ENCODE measurements at places on chromosomes 2 and 18.

- DNase-seq: no peak
Measured at GRCh38 chr2:28269019-28269784, 123.5 kb upstream of the FOSL2 start.

DNA sequence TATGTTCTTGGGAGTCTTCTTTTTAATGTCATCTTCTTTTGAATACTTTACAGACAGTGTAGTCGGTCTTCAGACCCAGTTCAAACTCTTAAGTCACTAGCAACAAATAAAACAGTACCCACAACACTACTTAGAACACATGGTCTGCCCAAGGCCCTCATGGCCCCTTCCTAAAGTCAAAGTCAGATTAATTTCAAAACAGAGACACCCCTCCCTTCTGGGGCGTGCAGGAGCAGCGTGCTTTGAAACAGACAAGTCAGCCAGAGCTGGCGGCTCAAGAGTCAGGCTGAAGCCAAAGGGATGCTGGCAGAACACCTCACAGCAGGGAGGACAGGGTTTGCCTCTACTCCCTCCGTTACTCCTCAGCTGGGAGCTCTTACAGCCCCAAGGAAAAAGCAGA is 77.5 kb downstream of the TFCP2L1 start:
- DNase-seq: no peak

GRCh38 chr2:117820444-117820843 is 6.0 kb downstream of the DDX18 start:
- no peak for DNase-seq

GRCh38 chr2:237208373-237209260 is 122.9 kb downstream of the COPS8 start:
- no peak for DNase-seq

GRCh38 chr2:36469710-36470109 is 114.1 kb downstream of the CRIM1 start:
- DNase-seq: no peak

Data from left renal pelvis (tissue), 4 donors.